ENCODE measurements at places on chromosomes 11 and 22.

GRCh38 chr22:38098410-38099249 lies 11.9 kb downstream of the BAIAP2L2 start:
- DNase-seq: no peak

GRCh38 chr11:35579557-35580396 lies 38.5 kb upstream of the FJX1 start:
- DNase-seq: no peak

DNA sequence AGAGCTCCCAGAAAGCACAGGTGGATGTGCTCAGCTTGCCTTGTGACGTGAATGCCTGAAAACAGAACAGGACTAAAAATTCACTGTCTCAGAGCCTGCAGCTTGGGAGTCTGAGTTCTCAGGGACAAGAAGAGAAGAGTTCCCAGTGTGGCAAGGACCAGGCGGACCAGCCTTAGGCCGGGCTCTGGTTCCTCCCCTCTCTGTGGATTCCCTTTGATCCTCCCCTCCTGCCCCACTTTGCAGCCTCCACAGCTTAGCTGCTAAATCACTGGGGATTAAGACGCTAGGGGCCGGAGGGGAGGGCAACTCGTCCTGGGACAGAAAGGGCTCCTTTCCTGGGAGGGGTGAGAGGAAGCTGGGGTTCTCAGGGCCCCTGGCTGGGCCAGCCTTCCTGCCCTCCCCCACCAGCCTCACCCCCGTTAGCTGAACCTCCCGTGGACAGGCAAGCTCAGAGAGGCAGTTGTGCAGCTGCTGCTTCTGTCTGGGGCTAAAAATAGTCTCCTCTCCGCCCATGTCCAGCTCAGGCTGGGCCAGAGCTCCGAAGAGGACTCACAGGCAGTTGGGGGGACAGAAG lies 29.9 kb upstream of the JAM3 start:
- DNase-seq: no peak

- DNase-seq: peak; percentile 44
Measured at GRCh38 chr22:19576460-19577421, 52.5 kb upstream of the CLDN5 start.

- DNase-seq: no peak
Measured at GRCh38 chr22:49157529-49158339, 669.9 kb downstream of the BRD1 start.

- DNase-seq: no peak
Measured at GRCh38 chr11:64998690-64999431, 2.1 kb upstream of the BATF2 start.

DNA sequence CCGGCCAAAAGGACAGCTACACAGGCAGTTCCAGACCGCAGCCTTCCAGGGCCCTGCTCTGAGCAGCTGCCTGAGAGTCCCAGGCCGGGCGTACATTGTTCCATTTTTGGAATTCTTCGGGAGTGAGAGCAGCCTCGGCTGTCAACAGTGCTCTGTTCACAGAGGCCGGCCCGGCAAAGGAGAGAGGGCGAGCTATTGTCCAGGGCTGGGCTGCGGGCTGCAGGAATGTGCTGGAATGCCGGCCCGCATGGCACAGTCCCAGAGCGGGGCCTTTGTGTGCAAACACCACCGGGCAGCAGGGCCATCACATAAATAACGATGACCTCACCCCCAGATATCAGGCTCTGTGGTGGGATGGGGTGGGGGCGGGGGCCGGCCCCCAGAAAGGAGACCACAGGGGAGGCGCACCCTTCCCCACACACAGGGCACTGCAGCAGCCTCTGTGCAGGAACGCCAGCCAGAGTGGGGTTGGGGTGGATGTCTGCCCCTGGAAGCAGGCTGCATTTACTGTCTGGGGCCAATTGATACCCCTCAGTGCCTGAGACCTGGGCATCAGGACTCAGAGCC lies 15.8 kb downstream of the LINC01488 start:
- no peak for DNase-seq

DNA sequence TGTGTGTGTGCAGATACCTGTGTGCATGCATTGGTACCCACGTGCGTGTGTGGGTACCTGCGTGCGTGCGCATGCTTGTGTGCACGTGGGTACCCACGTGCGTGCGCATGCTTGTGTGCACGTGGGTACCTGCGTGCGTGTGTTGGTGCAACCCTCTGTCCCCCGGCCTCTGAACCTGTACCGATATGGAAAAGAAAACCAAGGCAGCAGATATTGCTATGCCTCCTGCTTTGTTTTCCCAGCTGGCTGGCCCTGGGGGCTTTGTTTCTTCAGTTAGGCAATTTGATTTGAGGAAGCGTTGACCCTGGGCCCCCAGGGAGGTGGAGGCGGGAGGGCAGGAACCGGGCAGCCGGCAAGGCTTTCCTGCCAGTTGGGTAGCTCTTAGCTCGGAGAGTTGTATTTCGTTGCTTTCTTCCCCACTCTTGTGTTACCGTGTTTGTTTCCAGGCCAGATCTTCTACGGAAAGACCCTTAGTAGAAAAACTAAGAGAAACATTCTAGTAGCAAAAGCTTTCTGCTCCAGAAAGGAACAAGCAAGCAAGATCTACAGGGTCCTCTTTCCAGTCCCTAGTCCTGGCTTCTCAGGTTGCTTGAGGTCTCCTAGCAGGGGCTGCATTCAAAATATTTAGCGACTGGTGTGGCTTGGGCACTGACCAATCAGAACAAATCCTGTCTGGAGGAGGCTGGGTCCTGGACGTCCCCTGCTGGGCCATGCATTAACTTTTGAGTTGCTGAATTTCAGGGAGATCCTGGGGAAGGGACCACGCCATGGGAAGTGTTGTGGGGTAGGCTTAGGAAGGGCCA lies 26.3 kb upstream of the SORL1-AS1 start:
- DNase-seq: no peak

GRCh38 chr11:115385226-115385625 lies 119.0 kb downstream of the CADM1 start:
- no peak for DNase-seq

- no peak for DNase-seq
Measured at GRCh38 chr11:89189776-89190175, 12.1 kb downstream of the TYR start.

DNA sequence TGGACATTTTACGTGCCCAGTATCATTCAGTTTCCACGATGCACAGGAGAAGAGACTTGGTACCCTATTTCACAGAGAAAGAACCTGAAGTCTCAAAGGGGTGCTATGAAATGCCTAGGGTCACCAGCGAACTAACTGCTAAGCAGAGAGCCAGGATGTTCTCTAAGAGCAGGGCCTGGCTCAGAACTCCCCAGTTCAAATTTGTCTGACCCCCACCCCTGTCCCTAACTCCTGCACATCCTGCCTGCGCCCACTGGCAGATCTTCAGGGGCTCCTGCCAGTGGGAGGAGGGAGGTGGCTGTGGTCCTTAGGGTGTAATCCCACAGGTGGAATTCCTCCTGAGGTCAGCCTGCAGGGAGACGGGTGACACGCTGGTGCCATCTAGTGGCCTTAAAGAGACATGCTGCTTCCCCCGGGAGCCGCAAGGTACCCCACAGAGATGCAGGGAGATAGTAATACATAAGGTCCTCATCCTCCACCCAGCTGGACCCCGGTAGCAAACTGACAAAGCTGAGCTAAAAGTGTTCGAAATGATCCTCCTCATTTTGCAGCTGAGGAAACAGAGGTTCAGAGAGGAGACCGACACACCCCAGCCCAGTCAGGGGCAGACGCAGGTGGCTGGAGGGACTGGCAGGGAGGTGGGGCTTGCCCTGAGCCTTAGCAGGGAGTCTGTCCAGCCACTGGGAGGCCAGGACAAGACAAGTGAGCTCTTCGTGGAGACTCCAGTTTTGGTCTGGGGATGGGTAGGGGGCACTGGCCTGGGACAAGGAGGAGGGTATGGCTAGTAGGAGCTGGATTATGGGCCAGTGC lies 34.1 kb downstream of the MB start:
- DNase-seq: peak; percentile 39

GRCh38 chr11:65903068-65903481 lies 2.9 kb upstream of the FOSL1 start:
- no peak for DNase-seq

DNA sequence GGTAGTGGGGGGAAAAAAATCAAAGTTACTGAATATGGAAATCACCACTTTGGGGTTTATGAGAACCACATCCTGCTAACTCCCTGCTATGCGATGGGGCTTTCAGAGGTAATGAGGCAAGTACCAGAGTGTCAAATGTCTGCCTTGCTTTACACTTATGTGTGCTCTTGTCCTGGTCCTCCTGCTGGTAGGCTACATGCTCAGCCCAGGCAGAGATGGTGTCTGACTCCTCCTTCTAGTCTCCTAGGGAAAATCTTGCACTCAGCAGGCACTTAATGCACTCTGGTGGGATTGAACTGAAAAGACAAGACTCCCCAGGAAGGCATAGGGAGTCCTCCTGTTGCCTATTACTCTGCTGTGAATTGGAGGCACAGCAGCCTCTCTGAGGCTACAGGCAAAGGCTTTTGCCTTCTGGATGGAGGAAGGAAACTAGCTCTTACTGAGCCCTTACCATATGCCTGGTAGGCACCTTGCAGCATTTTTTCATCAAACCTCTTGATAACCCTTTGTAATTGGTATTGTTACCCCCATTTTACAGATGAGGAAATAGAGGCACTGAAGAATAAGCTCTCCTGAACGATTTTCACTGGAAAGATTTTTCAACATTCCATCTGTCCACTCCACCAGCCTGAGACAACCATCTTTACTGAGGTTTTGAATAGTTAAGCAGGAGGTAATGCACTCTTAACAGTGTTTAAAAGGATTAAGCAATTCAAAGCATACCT lies 132.1 kb upstream of the PAX6 start:
- DNase-seq: no peak

GRCh38 chr11:11641581-11641980 lies 19.8 kb upstream of the GALNT18 start:
- DNase-seq: no peak

DNA sequence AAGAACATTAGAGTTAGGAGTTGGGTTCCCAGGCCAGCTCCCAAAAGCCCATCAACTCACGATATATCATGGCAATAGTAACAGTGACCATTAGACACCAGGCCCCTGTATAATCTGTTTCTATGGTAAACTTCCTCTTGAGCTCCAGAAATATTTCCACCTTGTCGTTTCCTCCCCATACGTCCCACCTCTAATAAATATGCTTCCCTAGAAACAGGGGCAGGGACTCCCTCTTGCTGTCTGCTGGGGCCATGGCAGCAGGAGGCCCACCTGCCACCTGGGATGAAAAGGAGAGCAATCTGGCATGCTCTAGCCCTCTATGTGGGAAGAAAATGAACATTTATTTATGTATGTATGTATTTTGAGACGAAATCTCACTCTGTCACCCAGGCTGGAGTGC lies 32.2 kb upstream of the AMOTL1 start:
- DNase-seq: no peak

DNA sequence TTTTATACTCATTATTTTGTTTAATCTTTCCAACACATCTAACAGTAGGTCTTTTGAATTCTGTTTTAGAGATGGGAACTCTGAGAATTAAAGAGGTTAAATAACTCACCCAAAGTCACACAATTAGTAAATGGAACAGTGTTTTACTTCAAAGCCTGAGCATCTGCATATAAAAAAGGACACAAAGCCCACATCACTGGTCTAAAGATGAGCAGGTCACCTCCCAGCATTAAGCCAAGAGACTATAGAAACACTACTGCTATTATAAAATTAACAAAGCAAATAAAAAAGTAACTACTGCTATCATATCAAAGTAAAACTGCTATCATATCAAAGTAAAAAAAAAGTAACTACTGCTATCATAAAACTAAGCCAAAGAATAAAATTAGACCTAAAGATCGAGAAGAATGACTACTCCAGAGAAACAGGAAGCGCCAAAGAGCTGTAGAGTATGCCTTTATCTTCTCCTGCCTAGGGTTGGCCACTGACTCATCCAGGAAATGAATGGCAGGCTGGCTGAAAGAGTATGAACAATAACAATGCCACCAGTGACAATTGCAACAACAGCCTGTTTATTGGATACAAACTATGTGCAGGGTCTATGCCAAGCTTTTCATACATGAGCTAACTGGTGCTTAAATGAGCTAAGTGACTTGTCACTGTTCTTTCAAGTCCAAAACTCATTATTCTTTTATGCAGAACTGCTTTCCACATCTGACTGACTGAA lies 1153.0 kb upstream of the TENM4 start:
- DNase-seq: no peak

GRCh38 chr22:42263944-42264343 lies 6.5 kb downstream of the TCF20 start:
- DNase-seq: no peak

DNA sequence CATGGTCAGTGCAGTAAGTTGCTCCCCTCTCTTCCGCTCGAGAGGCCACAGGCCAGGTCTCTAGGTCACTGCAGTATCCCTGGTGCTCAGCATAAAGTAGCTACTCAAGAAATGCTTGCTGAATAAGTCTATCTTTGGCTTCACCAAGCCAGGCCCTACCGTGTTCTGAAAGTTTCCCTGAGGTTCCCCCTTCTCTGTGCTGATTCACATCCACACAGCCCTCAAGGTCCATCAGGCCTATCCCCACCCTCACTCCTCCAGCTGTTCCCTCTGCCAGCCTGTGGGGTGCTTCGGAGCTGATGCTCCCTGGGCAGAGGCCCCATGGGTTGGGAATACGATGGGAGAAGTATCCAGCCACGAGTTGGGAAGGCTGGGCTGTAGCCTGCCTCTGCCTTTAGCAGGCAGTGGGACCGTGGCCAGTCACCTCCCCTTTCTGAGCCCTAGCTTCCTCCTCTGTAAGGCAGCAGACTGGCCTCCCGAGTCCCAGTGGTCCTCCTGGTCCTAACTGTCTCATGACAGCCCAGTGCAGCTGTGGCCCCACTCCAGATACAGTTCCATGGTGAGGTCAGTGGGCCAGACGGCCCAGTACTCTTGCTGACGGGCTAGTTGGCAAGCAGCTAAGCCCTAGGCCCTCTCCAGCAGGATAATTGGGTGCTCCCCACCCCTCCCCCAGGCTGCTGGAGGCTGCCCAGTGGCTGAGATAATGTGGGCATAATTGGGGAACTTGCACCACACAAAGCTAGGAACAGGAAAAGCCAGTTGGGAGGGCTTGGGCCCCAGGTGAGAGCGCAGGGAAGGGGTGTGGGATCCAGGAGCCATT lies 48.2 kb downstream of the NECTIN1 start:
- no peak for DNase-seq

- DNase-seq: no peak
Measured at GRCh38 chr11:78782725-78783124, 208.1 kb upstream of the NARS2 start.

GRCh38 chr22:39173787-39174497 lies 21.5 kb upstream of the CBX7 start:
- DNase-seq: no peak

DNA sequence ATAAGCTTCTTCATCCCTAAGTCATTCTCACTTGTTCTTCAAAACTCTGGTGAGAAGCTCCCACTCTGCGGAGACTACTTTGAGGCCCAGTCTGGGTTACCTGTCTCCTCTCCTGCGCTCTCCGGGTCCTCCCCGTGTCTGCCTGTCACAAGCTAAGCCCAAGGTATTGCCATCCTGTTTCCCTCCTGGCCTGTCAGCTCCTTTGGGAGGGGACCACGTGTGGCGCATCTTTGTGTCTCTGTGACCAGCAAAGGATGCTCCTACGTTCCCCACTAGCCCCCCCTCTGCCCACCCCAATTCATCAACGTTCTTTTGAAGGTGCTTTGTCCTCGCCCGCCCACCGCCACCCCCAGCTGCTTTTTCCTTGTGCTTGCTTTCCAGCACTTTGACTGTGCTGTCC lies 31.8 kb upstream of the FBLN1 start:
- no peak for DNase-seq
